Activated T-cell treated with anti-CD3 and anti-CD28 coated beads, Interleukin-2, amount 50 U/mL, for 72 hours (primary cell): ENCODE measurements at places on chromosomes 2 and 18. TPM values are rescaled to one million over a fixed set of nuclear protein-coding genes. Genes with fewer than 3 reads are reported as not detected.

The GNAL gene
- total RNA-seq: 0.55 TPM

The IRS1 gene
- total RNA-seq: 4.6 TPM

The ITPRIPL1 gene
- total RNA-seq: 31.4 TPM

The EHD3 gene
- 0.84 TPM for total RNA-seq

The FAM237A gene
- not detected for total RNA-seq

The HOXD13 gene
- not detected for total RNA-seq

GRCh38 chr18:46502444-46502843 lies 154.6 kb downstream of the LOXHD1 start:
- no peak for DNase-seq
- H3K27ac ChIP-seq: no peak overlapping the region
- no peaks in the 10 kb centered on the region for H3K36me3 ChIP-seq
- peaks cover 6% of the 10 kb centered on the region for H3K27me3 ChIP-seq
- no peak overlapping the region for H3K4me3 ChIP-seq

GRCh38 chr18:34921226-34921625 lies 120.0 kb upstream of the MAPRE2 start:
- DNase-seq: no peak
- H3K4me1 ChIP-seq: no peaks in the 10 kb centered on the region
- no peak overlapping the region for H3K27ac ChIP-seq
- no peak overlapping the region for H3K4me3 ChIP-seq
- peaks cover 24% of the 10 kb centered on the region for H3K27me3 ChIP-seq
- H3K36me3 ChIP-seq: no peaks in the 10 kb centered on the region

DNA sequence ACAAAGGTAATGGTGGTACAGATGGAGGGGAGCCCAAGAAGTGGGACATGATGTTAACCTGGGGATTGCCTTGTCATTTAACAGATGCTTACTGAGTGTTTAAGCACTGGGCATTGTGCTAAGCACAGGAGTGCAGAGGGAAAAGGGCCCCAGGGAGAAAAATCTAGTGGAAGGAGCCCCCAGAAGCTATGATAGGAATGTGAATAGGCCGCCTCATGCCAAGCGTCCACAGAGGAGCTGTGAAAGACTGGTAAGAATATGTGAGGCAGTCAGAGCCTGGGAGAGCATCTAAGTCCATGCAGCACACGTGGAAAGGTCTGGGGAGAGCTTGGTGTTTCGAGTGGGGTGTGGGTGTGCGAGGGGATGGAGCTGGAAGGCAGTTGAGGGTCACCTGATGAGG lies 5.5 kb downstream of the ZNF532 start:
- H3K27ac ChIP-seq: no peak overlapping the region
- no peak for DNase-seq
- H3K27me3 ChIP-seq: peaks cover 71% of the 10 kb centered on the region
- peaks cover 1% of the 10 kb centered on the region for H3K36me3 ChIP-seq
- no peak overlapping the region for H3K4me3 ChIP-seq
- no peaks in the 10 kb centered on the region for H3K4me1 ChIP-seq

DNA sequence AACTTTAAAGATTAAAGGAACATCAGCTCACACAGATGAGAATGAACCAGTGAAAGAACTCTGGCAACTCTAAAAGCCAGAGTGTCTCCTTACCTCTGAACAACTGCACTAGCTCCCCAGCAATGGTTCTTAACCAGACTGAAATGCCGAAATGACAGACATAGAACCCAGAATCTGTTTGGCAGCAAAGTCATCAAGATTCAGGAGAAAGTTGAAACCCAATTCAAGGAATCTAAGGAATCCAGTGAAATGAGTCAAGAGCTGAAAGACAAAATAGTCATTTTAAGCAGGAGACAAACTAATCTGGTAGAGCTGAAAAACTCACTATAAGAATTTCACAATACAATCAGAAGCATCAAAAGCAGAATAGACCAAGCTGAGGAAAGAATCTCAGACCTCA lies 72.0 kb downstream of the STRADB start:
- DNase-seq: no peak
- H3K27ac ChIP-seq: no peak overlapping the region
- peaks cover 15% of the 10 kb centered on the region for H3K36me3 ChIP-seq

DNA sequence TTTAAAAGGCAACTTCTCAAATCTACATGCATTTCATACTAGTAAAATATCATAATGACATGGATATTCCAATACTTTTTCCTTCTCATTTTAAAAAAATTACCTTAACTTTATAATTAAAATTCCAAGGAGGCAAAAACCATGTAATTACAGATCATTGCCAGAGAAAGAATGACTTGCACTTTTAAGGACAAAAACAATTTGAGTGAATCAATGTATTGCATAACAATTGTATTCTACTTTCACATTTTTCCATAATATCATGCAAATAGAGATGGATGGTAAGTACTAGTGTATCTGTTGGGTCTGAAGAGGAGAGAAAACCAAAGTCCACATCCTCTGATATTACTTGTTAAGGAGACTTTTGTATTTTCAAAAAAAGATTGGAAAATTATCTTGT lies 89.5 kb upstream of the NCK2 start:
- peaks cover 36% of the 10 kb centered on the region for H3K4me1 ChIP-seq
- H3K27me3 ChIP-seq: no peaks in the 10 kb centered on the region
- peaks cover 2% of the 10 kb centered on the region for H3K36me3 ChIP-seq

GRCh38 chr2:149490296-149490695 lies 97.3 kb downstream of the MMADHC start:
- no peak for DNase-seq
- H3K27me3 ChIP-seq: peaks cover 17% of the 10 kb centered on the region
- no peaks in the 10 kb centered on the region for H3K4me1 ChIP-seq
- no peak overlapping the region for H3K4me3 ChIP-seq

- H3K27ac ChIP-seq: peak overlapping the region; percentile 89
- H3K4me1 ChIP-seq: peaks cover 42% of the 10 kb centered on the region
- H3K36me3 ChIP-seq: no peaks in the 10 kb centered on the region
- peak; percentile 38 for DNase-seq
Measured at GRCh38 chr2:215680605-215681598, 245.0 kb upstream of the FN1 start.

DNA sequence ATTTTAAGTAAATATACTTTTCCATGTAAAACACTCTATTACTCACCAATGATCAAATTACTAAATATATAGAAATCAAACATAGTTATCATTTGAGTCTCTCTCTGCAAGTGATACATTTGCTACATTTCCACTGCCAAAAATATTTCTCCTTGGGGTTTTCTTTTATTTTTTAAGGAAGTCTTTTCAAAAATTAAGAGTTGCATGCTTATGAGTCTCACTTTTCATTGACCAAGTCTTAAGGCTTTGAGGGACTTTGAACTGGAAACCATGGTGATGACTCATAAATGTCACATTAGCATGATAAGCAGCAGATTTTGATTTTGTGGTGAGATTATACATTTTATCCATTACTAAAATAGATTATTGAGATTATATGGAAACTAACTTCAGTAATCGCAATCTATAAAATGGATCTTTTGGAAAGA lies 152.9 kb downstream of the FAM124B start:
- no peak for DNase-seq
- no peak overlapping the region for H3K4me3 ChIP-seq
- peaks cover 15% of the 10 kb centered on the region for H3K27me3 ChIP-seq
- peaks cover 5% of the 10 kb centered on the region for H3K4me1 ChIP-seq

DNA sequence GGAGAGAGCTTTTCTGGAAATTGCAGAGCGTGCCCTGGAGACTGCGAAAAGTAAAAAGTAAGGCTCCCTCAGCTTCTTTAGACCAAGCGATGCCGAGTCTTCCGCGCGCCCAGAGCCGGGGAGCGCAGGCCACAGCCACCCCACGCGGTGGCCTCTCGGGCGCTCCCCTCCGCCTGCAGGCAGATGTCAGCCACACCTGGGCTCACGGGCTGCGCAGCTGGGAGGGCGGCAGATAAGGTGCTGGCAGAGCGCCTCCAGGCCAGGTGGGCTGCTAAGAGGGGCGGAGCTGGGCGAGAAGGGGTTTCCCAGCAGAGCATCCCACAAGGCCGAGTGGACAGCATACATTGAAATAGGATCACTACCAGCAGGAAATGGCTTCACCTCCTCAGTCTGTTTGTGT lies 81.7 kb downstream of the ARHGEF4 start:
- no peaks in the 10 kb centered on the region for H3K36me3 ChIP-seq
- no peak for DNase-seq

DNA sequence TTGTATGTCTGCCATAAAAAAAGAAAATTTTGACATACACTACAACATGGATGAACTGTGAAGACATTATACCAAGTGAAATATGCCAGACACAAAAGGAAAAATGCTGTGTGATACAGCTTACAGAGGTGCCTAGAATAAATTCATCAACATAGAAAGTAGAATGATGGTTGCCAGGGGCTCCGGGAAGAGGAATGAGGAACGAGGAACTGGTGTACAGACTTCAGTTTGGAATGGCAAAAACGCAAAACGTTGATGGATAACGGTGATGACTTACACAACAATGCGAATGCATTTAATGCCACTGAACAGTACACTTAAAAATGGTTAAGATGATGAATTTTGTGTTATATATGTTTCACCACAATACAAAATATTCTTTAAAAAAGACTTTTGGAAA lies 61.0 kb downstream of the TTC21B start:
- no peaks in the 10 kb centered on the region for H3K27me3 ChIP-seq
- peaks cover 24% of the 10 kb centered on the region for H3K36me3 ChIP-seq
- DNase-seq: no peak
- no peaks in the 10 kb centered on the region for H3K4me1 ChIP-seq
- no peak overlapping the region for H3K4me3 ChIP-seq

- H3K4me3 ChIP-seq: no peak overlapping the region
- H3K36me3 ChIP-seq: no peaks in the 10 kb centered on the region
- DNase-seq: no peak
Measured at GRCh38 chr18:56162311-56163265, 475.8 kb downstream of the TXNL1 start.

- DNase-seq: no peak
- H3K4me3 ChIP-seq: peak overlapping the region; percentile 9
- peaks cover 68% of the 10 kb centered on the region for H3K4me1 ChIP-seq
- H3K36me3 ChIP-seq: peaks cover 16% of the 10 kb centered on the region
- no peaks in the 10 kb centered on the region for H3K27me3 ChIP-seq
Measured at GRCh38 chr2:64139956-64140355, 4.3 kb downstream of the PELI1 start.

- DNase-seq: peak; percentile 42
- peaks cover 5% of the 10 kb centered on the region for H3K4me1 ChIP-seq
- H3K36me3 ChIP-seq: no peaks in the 10 kb centered on the region
- no peak overlapping the region for H3K27ac ChIP-seq
- no peaks in the 10 kb centered on the region for H3K27me3 ChIP-seq
Measured at GRCh38 chr2:54106631-54107454, 8.6 kb upstream of the ACYP2 start.

DNA sequence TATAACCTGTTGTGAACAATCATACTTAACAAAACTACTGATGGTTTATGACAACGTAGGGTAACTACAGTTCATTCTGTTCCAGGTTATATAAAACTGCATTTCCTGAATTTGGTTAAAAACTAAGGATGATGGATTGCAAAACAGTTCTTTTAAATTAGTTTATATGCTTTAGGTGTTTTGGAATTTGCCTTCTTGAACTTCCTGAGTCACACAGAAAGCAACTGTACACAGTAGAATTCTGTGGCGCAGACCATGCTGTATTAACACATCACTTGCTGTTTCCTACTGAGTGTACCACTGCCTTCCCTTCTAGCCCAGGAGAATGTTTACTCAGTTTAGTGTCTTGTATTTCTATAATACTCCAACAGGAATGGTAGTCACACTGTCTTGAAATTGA lies 19.4 kb downstream of the ITGB1BP1 start:
- H3K4me3 ChIP-seq: no peak overlapping the region
- no peaks in the 10 kb centered on the region for H3K36me3 ChIP-seq
- no peaks in the 10 kb centered on the region for H3K27me3 ChIP-seq

DNA sequence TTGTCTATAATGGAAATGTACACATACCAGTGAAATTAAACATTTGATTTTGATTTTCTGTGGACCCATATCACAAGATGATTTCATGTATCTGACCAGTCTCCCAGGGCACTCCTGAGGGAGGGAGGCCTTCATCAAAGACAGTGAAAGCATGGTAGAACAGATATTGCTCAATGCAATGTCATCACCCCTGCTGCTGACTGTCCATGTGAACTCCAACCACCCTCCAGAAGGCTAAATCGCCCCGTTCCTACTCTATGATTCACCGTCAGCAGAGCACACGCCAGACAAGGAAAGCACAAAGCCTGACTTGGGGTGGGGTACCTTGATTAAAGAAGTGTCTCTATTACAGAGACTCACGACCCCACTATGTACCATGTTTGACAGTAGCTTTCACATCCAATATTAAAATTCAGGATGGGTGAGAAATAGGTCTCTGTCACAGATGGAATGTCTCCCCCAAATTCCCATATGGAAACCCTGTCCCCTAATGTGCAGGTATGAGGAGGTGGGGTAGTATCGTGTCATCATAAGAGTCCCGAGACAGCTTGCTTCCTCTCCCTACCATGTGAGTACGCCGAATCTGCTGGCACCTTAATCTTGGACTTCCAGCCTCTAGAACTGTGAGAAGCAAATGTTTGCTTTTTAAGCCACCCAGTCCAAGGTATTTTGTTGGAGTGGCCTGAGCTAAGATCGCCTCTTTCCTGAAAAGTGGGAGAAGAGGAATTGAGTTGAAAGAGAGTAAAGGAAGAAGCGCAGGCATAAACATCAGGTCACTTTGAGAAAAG lies 42.4 kb downstream of the CYB5A start:
- H3K27me3 ChIP-seq: no peaks in the 10 kb centered on the region
- DNase-seq: no peak
- no peak overlapping the region for H3K27ac ChIP-seq
- no peak overlapping the region for H3K4me3 ChIP-seq

- no peaks in the 10 kb centered on the region for H3K4me1 ChIP-seq
- H3K36me3 ChIP-seq: no peaks in the 10 kb centered on the region
- no peak for DNase-seq
- no peaks in the 10 kb centered on the region for H3K27me3 ChIP-seq
- H3K4me3 ChIP-seq: no peak overlapping the region
Measured at GRCh38 chr18:40877096-40877495, 1077.9 kb upstream of the PIK3C3 start.

GRCh38 chr2:207157731-207158130 lies 8.0 kb downstream of the KLF7 start:
- peaks cover 16% of the 10 kb centered on the region for H3K27me3 ChIP-seq
- H3K36me3 ChIP-seq: peaks cover 5% of the 10 kb centered on the region
- H3K4me1 ChIP-seq: peaks cover 91% of the 10 kb centered on the region
- peak overlapping the region; percentile 78 for H3K4me3 ChIP-seq
- no peak for DNase-seq

DNA sequence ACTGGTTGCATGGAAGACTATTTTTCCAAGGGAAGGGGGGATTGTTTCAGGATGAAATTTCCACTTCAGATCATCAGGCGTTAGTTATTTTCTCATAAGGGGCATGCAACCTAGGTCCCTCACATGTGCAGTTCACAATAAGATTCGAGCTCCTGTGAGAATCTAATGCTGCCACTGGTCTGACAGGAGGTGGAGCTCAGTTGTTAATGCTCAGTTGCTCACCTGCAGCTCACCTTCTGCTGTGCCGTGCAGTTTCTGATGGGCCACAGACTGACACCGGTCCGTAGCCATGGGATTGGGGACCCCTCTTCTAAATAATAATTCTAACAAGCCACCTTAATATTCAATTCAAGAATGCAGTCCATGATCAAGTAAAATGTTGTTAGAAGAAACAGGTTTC lies 34.9 kb downstream of the PLCL1 start:
- H3K27me3 ChIP-seq: peaks cover 8% of the 10 kb centered on the region
- H3K4me1 ChIP-seq: peaks cover 54% of the 10 kb centered on the region
- no peak overlapping the region for H3K27ac ChIP-seq
- H3K36me3 ChIP-seq: peaks cover 1% of the 10 kb centered on the region
